ENCODE measurements at places on chromosomes 1 and 21.

DNA sequence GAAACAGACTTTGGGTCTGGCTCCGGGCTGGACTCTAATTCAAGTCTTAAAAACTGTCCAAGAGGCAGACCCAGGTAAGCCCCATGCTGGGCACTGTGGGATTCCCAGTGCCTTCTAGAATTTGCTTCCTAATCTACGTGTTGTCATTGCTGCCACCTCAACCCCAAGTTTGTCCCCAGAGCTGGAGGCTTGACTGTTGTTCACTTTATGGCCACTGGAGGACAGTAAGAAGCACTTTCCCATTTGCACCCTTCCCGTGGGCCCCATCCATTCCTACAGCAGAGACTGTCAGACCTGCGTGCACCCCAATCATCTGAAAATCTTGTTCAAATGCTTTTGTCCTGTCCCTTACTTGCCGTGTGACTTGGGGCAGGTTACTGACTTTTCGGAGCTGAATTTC lies 29.4 kb upstream of the VASH2 start:
- DNase-seq: no peak

DNA sequence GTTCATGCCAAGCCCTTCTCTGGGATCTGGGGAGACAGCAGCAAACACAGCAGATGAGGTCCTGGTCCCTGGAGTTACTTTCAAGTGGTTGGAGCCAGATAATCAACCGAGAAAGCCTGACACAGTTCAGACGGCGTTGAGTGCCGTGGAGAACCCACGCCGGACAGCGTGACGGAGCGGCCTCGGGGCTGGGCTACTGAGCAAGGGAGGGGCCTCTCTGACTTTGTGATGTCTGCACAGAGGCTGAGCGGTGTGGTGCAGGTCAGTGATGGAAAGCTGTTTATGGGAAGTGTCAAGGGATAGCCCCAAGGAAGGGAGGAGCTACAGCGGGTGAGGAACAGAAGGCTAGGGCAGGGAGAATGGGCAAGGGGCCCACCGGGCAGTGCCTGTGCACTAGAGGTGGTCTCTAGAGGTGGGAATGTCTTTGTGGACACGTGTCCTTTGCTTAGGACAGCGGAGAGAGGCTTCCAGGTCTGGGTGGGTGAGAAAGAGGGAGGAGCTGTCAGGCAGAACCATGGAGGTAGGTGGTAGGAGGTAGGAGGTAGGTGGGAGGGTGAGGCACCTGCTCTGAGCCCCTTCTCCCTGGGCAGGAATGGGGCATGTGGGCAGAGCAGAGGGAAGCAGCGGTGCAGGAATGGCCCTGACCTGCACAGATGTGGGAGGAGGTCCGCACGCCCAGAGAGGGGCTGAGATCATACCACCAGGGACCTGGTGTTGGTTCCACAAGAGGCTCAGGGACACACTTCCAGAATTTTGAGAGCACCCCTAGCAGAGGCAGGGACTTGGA lies 62.8 kb downstream of the RUNX3 start:
- no peak for DNase-seq

DNA sequence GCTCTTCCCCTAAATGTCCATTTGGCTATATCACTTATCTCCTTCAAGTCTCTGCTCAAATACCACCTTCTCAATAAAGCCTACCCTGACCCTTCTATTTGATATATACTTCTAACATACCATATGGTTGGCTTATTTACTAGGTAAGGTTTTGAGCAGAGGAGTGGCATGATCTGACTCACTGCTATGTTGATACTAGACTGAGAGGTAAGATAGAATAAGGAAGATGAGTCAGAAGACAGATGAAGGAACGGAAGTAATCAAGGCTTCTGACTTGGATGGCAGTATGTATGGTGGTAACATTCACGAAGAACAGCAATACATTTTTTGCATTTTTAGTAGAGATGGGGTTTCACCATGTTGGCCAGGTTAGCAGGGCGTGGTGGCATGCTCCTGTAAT lies 4.8 kb upstream of the HRNR start:
- DNase-seq: no peak

- DNase-seq: no peak
These were observed 21.6 kb upstream of the ZNF678 start for GRCh38 chr1:227541796-227542152.

DNA sequence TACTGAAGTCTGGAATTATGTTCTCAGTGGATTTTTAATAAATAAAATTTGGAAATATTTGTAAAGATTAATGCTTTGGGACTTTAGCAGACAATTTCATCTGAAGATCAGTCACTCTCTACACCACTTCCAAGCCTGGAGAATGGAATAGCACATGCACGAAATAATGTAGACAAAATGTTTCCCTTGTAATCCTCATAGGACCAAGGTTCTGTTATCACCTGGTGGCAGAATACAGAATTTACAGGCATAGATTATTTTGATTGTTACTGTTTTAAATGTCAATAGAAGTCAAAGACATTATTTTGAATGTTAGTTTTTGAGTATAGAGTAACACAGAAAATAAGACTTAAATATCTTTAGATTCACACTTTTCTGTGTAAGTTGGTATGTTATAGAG lies 9.1 kb upstream of the ELAVL4 start:
- DNase-seq: no peak

DNA sequence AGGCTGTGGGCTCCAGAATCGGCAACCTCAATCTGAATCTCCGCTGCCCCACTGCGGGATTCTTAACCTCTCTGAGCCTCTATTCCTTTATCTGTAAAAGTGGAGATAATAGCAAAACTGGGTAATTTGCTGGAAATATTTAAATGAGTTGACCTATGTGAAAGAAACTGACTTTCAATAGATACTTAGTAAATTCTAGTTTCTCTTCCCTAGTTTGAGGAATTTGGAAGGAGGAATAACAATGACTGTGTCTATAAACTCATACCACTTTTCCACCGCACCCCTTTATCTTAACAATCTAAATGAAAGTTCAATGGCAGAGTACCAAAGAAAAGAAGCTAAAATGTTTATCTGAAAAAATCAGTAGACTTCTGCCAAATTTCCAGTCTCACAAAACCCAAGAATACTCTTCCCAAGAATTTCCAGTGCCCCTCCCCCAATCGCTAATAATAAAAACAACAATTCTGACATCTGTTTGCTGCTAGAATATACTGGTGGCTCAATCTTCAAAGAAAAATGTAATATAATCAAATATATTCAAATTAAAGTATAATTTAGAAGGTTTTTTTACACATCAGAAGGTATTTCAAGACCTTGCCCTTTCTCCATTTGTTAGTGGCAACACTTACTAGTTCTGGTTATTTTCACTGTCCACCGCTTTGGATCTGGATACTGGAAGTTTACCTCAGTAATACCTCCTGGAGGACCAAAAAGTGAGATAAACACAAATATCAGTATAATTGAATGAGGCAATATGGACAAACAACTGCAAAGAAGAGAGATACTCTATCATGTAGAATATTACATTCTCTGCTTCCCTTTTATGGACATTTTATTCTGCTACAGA lies 171.2 kb downstream of the LTN1 start:
- no peak for DNase-seq

GRCh38 chr1:1925437-1926345 lies 6.6 kb upstream of the TMEM52 start:
- no peak for DNase-seq

DNA sequence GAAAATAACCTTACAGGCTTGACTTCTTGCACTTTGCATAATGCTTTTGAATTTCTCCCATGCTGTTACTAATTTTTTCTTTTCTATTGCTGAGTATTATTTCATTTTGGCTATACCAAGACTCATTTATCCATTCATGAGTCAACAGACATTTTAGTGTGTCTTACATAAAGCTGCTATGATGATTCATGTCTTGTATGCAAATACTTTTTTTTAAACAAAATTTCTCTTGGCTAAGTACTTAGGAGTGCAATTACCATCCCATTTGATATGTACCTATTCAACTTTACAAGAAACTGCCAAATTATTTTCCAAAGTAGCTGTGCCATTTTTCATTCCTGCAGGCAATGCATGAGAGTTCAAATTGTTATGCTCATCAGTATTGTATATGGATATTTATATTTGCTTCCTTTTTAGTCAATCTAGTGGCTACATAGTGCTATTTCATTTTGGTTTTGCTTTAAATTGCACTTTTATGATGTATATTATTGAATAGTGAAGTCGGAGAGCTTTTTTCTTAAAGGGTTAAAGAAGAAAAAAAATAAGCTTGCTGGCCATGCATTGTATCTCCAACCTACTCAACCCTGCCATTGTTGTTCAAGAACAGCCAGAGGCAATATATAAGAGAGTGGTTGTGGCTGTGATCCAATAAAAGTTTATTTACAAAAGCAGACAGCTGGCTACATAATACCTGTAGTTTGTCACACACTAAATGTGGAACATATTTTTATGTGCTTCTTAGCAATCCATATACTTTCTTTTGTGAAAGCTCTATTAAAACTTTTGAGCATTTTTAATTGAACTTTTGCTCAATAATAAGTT lies 862.8 kb downstream of the KCNT2 start:
- no peak for DNase-seq

DNA sequence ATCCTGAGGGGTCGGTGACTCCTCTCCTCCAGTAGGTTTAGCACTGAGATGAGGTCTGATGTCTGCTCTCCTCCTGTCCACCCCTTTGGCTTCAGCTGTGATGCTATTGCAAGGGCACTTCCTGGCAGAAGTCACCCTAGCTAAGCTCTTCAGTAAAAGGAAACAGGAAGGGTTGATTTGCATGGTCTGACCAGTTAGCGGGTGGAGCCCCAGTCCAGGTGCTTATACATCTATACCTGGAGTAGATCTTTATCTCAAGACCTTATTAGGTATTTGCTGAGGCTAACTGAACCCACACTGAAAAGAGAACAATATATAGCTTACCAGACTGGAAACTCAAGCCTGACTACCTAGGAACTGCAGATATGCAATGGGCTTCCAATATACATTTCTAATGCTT lies 28.9 kb upstream of the NFASC start:
- DNase-seq: no peak

DNA sequence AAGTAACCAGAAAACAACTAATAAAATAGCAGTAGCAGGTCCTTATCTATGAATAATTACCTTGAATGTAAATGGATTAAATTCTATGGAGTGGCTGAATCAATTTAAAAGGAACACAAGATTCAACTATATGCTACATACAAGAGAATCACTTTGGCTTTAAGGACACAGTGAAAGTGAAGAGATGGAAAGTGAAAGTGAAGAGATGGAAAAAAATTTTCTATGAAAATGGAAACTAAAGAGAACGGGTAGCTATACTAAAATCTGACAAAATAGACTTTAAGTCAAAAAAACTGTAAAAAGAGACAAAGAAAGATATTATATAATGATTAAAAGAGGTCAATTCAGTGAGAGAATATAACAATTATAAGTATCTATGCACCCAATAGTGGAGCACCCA lies 54.7 kb downstream of the C1orf185 start:
- no peak for DNase-seq

DNA sequence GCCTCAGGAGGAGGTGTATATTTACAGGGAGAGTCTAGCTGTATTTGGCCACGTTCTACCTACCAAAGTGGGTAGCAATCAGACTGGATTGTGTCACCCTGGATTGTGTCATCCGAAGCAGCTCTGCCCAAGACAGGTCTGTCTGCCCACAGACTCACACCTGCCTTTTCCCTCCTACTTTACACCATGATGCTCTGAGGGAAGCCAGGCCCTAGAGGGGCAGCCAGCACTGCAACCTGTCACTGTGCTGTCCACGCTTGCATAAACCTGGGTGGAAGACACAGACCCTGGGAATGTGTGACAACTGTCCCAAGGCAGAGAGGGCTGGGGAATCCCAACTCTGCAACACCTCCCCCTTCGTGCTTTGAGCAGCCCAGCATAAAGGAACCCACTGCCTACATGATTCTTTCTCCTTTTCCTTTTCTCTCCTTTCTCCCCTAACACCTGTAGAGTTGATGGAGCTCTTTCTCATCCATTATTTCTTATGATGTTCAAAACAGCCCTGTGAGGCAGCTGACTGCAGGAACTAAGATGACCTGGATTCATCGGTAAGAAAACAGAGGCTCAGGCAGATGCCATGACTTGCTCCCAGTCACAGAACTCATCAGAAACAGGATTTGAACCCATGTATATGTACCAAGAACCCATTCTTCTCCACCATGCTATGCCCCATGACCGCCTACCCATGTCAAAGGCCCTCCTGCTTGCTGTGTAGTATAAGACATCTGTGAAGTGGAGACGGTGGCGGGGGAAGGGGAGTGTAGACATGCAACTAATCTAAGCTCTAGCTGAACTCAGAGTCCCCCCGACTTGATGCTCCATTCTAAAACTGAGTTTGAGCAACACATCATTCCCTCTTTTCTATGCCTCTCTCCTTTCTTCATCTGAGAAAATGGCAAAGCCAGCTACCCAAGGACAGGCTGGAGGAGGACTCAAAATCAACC lies 55.9 kb downstream of the ITPKB start:
- DNase-seq: no peak

DNA sequence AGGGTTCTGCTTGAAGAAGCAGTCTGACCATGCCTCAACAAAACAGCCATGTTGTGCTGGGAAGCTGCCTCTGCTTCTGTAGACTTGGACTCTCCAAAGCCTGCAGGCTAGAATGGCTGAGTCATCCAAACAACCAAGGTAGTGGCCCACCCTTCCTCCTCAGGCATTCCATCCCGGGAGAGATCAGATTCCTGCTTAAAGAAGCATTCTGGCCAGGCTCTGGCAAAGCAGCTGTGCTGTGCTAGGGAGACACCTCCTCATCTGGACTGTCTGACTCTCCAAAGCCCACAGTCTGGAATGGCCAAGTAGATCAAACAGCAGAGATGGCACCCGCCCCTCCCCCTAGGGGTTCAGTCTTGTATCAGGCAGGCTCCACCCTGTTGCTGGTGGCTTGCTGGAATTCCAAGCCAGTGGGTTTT lies 38.3 kb upstream of the F3 start:
- DNase-seq: peak; percentile 92

- no peak for DNase-seq
These were observed 438 bp downstream of the MRPS6 start for GRCh38 chr21:34073749-34074282.

GRCh38 chr1:56380531-56380930 lies 198.8 kb downstream of the PLPP3 start:
- DNase-seq: no peak

DNA sequence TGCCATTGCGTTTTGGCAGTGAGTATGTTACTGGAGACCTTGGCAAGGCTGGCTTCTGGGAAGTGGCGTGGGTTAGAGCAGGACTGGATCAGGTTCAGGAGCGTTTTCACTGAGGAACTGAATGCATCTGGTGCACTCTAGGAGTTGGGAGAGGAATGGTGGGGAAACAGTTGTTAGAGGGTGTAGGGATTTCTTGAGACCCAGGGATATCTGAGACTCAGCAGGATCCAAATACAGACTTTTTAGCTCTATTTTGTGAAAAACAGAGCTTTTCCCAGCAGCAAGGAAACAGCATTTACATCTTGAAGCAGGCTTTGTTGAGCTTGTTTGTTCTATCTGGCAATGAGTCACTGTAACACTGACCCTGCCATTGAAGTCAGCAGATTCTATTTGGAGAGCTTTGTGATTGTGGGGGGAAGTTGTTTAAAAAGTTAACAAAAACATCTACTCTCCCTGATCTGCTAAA lies 56.9 kb upstream of the NRIP1 start:
- no peak for DNase-seq

Measured in fibroblast of skin of left quadriceps (primary cell).